NCI-H2171 treated with DMSO at 0.1 percent for 48 hours (cell line): ENCODE measurements at places on chromosomes 5 and 9.

GRCh38 chr5:125310749-125311148 lies 564.3 kb upstream of the ZNF608 start:
- no peak for DNase-seq

DNA sequence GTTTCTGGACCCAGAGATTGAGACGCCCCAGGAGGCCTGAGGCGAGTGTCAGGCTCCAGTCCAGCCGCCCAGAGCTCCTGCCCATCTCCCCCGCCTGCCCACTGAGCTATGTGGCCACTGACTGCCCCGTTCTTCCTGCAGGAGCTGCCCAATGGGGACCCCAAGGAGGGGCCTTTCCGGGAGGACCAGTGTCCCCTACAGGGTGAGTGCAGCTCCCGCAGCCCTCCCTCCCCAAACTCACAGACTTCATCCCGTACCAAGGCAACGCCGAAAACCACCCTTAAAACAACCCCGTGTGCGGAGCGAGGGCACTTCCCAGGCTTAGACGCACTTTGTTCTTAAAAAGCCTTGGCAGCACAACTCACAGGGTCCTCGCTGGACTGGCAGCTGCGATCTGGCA lies 23.4 kb downstream of the NKD2 start:
- no peak for DNase-seq

DNA sequence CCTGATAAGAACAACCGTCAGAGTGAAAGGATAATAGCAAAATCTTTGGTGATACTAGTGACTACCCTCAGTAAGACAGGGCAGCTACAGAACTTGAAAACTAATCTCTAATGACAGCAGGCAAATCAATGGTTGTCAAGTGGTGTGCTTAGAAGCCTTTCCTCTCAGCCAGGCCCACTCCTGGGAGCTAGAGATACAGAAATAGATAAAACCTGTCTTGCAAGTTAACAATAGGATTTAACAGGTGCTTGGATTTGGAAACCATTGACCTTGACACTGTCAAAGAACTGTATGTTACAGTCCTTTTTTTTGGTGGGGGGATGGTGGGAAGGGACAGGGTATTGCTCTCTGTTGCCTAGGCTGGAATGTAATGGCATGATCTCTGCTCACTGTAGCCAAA lies 118.6 kb downstream of the BASP1 start:
- peak; percentile 21 for DNase-seq

- DNase-seq: no peak
Measured at GRCh38 chr9:20591223-20591622, 31.1 kb downstream of the MLLT3 start.

GRCh38 chr5:79806741-79807140 lies 117.1 kb downstream of the CMYA5 start:
- no peak for DNase-seq

GRCh38 chr5:119343766-119344165 lies 12.1 kb upstream of the TNFAIP8 start:
- DNase-seq: no peak

DNA sequence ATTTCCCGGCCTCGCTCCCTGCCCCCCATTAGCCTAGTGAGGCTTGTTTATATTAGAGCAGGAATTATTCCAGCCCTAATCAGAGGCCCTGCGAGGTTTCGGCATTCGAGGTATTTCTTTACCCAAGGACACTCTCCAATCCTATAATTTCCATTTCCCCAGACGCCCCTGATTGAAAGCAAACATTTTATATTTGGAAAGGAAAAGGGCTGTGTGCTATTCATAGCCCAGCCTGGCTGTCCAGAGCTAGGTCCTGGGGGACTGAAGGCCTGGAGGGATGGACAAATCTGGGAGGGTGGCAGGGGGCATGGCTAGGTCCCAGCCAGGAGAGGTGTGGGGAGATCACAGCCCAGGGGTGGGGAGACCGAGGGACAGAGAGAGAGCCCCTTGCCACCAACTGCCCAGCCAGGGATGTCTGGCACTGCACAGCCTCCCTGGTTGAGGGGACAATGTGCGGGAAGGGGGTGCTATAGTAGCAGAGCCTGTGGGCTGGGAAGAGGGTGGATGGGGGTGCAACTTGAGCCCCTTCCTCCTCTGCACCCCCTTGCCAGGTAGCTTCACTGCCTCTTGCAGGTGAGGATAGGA lies 125.1 kb downstream of the BARX1 start:
- DNase-seq: no peak

DNA sequence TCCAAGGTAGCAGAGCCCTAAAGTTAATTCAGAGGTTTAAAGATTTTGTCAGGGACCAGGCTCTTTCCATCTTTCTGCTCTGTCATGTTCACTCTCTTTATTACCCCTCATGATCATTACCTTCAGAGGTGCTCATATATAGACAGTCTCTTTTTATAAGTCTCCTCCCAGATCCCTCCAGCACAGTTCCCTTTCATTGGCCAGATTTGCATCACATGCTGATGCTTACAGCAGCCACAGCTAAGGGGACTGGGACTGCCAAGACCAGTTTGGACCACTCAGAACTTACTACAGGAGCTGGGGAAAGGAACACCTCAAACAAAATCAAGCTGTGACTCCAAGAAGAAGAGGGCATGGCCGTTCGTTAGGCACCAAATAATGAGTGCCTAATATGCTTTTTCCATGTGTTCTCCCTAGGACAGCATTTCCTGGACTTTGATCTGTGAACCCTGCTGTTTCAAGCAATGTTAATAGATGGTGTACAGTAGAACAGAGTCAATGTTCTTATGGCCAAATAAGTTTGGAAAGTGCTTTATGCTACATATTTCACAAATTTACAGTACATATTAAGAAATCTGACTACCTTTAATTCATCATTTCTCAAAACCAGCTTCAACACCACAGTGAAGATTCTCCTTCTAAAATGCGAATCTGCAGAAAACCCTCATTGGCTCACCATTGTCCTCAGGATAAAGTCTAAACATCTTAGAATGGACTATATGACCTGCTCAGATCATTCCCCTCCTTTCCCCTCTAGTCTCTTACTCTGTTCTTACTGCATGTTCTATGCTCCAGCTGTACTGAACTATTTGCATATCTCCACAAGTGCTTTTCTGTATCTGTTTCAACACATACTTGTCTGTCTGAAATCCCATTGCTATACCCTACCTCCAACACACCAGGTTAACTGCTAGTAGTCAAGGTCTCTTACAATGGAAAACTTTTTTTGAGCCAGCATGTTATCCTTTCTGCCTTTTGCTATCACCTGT lies 3.4 kb downstream of the C5orf58 start:
- DNase-seq: no peak
